ENCODE measurements at places on chromosomes 3 and 15.

- no peak for DNase-seq
These were observed 238.7 kb downstream of the XXYLT1 start for GRCh38 chr3:195032106-195032759.

DNA sequence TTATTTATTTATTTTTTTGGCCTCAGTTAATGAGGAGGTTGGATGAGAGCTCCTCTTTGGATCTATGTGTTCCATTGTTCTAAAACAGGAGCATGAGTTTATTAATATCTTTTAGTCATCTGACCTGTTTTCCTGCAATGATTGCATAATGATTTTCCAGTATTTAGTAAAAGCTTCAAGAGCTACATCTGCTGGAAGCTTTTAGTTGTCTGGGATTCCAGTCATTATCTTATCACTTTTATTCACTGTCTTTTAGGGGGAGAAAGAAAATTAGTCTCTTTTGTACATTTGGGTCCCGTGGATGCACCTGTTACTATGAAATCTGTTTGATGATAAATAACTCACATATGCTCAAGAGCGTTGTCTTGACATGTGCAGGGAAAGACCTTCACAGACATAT, 1270.0 kb downstream of the ROBO1 start:
- DNase-seq = no peak

- DNase-seq = peak; percentile 28
These were observed 489 bp downstream of the CSPG5 start for GRCh38 chr3:47578119-47578632.

DNA sequence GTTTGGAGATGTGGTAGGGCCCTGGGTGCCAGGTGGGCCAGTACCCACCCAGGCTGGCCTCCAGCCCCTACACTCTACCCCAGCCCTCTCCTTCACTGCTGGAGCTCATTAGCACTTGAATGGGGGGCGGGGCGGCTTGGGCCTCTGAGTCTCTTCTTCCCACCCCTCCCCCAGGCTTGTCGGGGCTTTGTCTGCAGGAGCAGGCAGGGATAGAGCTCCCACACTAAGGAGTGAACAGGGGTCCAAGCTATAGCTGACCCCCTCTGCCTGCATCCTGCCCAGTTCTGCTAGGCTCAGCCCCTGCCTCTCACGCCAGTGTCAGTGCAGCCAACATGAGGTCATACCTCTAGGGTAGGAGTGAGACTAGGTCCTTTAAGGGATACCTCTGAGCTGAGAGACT, 5.2 kb downstream of the GNAI2 start:
- no peak for DNase-seq

GRCh38 chr3:157354722-157355121, 81.9 kb upstream of the PTX3 start:
- no peak for DNase-seq

DNA sequence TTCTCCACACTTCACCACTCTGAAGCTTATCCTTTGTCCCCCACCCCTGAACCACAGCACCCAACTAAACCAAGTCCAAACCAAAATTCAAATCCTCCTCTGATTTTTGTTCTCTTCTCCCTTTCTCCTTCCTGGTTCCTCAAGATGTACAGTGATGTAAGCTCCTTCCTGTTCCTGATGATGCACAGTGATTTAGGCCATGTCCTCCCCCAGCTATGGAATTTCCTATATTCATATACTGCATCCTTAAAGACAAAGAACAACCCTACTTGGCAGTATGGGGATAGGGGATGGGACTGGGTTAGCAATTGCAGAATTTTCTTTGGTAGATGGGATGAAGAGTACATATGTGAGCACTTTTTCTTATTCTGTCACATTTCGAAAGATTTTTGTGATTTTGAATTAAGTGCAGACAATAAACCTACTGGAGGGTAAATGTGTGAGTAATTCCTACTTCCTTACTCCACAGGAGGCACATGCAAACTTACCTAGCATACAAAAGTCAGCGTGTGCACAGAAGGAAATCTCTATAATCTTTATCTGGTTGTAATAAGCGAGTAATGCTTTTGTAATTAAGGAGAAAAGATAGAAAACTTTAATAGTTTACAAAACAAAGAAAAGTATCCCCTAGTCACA, 125.0 kb downstream of the ANO10 start:
- no peak for DNase-seq

- DNase-seq = peak; percentile 14
These were observed 31.0 kb upstream of the ATOSA start for GRCh38 chr15:52710050-52710707.

- no peak for DNase-seq
These were observed 214.8 kb upstream of the NAALADL2 start for GRCh38 chr3:174644287-174644686.

DNA sequence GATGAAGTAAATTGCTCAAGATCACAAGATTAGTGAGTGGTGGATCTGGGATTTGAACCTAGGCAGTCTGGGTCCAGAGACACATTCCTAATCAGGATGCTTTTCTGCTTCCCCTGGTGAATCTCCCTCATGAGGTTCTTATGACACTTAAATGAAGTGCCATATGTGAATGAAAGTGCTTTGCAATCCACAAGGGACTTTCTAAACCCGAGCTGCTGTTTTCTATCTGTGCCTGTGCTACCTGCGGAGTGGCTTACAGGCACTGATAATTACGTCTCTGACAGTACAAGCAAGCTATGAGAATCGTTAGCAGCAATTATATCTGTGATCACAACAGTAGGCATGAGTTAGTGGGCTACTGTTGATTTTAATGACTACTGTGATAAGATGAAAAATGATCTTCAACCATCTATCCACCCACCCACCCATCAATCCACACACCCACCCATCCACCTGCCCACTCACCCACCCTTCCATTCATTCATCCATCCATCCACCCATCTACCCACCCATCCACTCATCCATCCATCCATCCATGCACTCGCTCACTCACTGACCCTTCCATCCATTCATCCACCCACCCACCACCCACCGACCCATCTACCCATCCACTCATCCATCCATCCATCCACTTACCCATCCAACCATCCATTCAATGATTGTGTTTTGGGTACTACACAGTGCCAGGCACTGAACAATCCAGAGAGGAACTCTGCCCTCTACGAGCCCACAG, 51.8 kb downstream of the ATP2B2 start:
- DNase-seq = no peak

GRCh38 chr15:74243431-74243830, 7.3 kb downstream of the CCDC33 start:
- DNase-seq = no peak

- no peak for DNase-seq
These were observed 578 bp upstream of the CEMIP start for GRCh38 chr15:80778621-80778963.

DNA sequence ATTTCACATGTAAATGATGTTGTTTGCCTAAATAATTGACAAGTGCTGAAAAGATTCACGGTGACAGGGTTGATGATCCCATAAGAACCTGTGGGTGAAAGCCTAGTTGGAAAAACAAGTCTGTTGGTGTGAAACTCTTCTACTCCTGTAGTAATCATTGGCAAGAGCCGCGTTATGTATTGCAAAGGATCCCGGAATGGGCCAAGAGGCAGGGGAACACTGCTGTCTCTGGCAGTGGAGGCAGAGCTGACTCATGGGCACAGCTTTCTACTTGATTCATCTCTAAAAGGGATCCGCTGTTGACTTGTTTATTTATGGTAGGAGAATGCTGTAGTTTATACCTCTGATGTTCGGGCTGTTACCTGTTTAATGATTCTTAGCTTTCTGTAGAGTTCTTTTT, 63.1 kb downstream of the MAP6D1 start:
- DNase-seq = no peak

- no peak for DNase-seq
These were observed 360.4 kb upstream of the FRG2C start for GRCh38 chr3:75303741-75304140.

DNA sequence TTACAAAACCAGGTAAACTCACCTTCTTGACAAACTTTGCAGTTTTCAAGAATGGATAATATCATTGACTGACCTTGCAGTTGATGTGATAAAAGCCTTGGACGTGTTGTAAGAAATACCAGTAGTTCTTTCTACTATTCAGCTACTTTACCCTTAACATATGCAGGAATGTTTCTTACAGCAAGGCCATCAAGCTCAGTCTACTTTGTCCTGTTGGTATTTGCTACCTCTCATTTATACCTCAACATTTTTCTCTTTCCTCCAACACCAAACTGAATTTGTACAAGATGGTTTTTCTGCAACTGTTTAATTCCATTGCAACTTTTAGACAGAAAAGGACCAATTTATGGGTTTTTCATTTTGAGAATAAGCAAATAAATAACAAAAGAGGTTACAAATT, 147.4 kb upstream of the BCHE start:
- no peak for DNase-seq

- DNase-seq = no peak
These were observed 43.6 kb upstream of the DCBLD2 start for GRCh38 chr3:98945101-98945524.

Data from GM06990 (cell line).